ENCODE measurements at places on chromosomes 1 and 21. TPM values are rescaled to one million over a fixed set of nuclear protein-coding genes. Genes with fewer than 3 reads are reported as not detected.
A peak's percentile ranks its signal among the peaks of the same experiment; 100 is the strongest.

DNA sequence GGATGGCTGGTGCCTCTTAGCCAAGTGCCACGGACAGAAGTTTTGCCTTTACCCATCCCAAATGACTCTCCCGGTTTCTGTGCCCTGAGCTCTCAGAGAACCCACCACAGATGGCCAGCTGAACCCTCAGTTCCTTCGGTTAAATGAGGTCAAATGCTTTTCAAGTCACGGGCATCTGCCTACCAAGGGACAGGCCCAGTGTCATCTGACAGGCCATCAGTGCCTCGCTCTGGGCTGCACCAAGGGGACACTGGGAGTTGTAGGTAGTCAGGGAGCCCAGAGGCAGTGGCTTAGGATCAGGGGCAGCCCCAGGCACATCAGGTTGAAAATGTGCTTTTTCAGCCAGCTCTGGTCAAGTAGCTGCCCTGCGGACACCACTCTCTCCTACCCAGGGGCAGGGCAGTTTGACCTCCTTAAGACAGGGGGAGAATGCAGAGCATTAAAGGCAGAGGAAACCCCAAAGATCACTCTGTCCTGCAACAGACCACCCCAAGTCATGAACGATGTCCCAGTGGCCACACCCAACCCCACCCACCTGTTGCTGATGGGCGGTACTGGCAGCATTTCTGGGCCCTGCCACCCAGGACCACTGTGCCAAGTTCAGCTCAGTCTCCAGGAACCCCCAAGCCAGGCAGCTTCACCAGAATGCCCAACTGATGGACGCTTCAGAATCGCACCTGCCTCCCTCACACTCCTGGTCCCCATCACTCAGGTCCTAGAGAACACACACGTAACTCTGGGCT, 60.7 kb downstream of the CASZ1 start:
- H3K27me3 ChIP-seq: no peaks in the 10 kb centered on the region
- DNase-seq: no peak
- no peak overlapping the region for H3K4me3 ChIP-seq
- H3K27ac ChIP-seq: no peak overlapping the region
- no peaks in the 10 kb centered on the region for H3K36me3 ChIP-seq
- peaks cover 8% of the 10 kb centered on the region for H3K4me1 ChIP-seq

GRCh38 chr1:28602536-28603439, 10.7 kb downstream of the RAB42 start:
- H3K27me3 ChIP-seq: no peaks in the 10 kb centered on the region
- H3K4me3 ChIP-seq: no peak overlapping the region
- no peaks in the 10 kb centered on the region for H3K36me3 ChIP-seq
- peaks cover 23% of the 10 kb centered on the region for H3K4me1 ChIP-seq
- H3K27ac ChIP-seq: peak overlapping the region; percentile 89

- no peaks in the 10 kb centered on the region for H3K36me3 ChIP-seq
- H3K27ac ChIP-seq: no peak overlapping the region
- no peaks in the 10 kb centered on the region for H3K4me1 ChIP-seq
- peaks cover 11% of the 10 kb centered on the region for H3K27me3 ChIP-seq
Observed at GRCh38 chr1:165371588-165372225, 15.2 kb upstream of the LMX1A start.

DNA sequence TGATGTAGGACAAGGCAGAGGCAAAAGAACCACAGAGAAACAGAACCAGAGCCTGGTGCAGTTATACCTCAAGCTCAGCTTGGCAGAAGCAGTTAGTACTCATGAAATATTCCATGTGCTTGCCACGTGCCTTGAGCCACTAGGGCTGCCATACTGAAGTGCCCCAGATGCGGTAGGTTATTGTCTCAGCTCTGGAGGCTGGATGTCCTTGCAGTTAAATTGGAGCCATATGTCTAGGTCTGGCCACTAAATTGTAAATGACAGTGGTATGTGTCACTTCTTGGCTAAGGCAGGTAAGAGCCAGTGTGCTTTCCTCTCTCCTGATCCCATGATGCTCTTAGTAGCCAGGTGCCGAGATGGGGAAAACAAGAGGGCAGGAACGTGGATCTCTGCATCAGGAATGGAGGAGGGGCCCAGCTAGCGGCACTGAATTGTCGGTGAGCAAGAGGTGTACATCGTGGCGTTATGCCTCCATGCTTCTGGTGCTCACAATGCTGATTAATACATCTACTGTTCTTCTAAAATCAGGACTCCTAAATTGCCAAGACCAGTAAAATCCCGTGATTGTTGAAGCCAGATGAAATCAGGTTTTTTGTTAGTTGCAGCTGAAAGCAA, 73.5 kb downstream of the PSMG1 start:
- H3K4me3 ChIP-seq: no peak overlapping the region
- H3K4me1 ChIP-seq: no peaks in the 10 kb centered on the region
- H3K36me3 ChIP-seq: no peaks in the 10 kb centered on the region
- DNase-seq: no peak

DNA sequence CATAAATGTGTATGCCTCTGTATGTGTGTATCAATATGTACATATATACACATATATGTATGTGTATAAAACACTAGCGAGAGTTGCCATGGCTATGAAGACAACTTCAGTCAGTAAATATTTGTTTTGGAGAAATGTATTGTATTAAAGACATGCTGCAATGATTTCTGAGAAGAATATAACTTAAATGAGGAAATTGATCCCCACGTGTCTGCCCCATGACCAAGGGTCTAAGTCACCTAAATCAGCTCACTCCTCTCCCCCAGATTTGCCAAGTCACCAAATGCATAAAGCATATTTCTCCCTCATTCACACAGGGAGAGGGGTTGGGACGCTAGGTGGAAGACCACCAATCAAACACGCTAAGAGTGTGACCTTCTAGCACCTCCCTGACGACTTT, 58.3 kb upstream of the LYST start:
- no peaks in the 10 kb centered on the region for H3K36me3 ChIP-seq
- H3K4me3 ChIP-seq: no peak overlapping the region
- DNase-seq: no peak
- no peak overlapping the region for H3K27ac ChIP-seq
- H3K4me1 ChIP-seq: peaks cover 45% of the 10 kb centered on the region
- H3K27me3 ChIP-seq: no peaks in the 10 kb centered on the region

DNA sequence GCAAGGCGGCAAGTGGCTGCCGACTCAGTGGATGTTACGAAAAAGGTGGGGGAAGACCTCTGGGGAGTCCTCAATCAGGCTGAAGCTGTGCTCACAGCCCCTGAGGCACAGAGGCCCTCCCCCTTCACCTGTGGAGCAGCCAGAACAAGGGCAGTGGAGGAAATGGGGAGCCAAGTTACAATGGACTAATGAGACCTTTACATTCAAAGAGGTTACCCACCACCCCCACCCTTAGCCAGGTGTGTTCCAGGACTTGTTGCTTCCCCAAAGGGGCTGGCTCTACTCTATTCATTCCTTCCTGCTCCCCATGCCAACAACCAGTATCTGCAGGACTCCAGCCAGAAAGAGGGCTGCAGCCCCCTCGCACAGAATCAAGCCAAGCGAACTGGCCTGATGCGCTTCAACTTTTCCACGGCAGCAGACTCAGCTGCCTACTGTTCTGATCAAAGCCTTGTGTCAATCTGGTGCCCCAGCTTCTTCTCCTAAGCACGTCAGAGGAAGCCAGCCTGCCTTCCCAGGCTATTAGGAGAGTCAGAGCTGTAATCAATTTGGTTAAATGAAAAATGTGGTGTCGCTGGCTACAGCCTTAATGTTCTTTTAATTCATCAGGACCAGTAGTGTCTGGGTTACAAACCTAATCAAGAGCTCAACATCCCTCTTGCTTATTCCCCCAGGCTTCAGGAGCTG, 1.8 kb upstream of the SYT2 start:
- peaks cover 50% of the 10 kb centered on the region for H3K27me3 ChIP-seq
- no peaks in the 10 kb centered on the region for H3K36me3 ChIP-seq
- no peak for DNase-seq
- peaks cover 6% of the 10 kb centered on the region for H3K4me1 ChIP-seq
- H3K27ac ChIP-seq: no peak overlapping the region

DNA sequence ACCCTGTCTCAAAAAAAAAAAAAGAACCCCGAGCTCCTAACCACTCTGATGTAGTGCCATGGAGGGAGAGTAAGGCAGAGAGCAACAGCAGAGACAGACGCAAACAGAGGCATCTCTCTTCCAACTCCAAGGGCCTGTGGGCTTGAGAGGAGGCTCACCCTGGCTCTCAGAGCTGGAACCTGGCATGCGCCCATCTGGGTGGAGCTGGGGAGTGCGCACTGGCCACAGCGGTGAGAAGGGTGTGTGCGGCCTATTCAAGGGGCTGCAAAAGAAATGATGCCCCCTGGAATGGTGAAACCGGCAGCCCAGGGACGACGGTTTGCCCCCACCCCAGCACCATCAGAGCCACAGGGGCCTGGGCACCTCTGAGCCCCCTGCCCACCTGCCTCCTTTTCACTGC, 17.6 kb downstream of the COL8A2 start:
- H3K4me1 ChIP-seq: peaks cover 17% of the 10 kb centered on the region
- H3K4me3 ChIP-seq: no peak overlapping the region
- no peak overlapping the region for H3K27ac ChIP-seq

- no peaks in the 10 kb centered on the region for H3K27me3 ChIP-seq
- no peak overlapping the region for H3K4me3 ChIP-seq
Observed at GRCh38 chr1:246875041-246876026, 56.4 kb downstream of the AHCTF1 start.

DNA sequence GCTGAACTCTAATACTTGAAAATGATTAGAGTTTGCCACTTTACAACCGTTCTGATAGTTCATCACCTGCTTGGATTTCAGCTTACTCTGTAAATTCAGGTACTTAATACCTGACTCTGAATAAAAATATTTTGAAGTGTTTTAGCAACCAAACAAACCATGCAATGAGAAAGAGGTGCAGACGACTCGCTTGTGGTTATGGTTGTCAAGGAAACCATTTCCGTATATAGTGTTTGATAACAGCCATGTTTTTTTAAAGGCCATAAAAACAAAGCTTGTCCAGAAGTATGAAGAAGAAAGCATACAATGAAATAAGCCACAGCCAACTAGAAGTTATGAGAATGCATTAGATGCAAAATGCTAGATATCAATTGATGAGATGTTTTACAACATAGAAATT, 167.2 kb upstream of the HMCN1 start:
- H3K4me1 ChIP-seq: no peaks in the 10 kb centered on the region
- H3K36me3 ChIP-seq: no peaks in the 10 kb centered on the region
- DNase-seq: peak; percentile 69
- no peaks in the 10 kb centered on the region for H3K27me3 ChIP-seq

The SPRR4 gene
- not detected for total RNA-seq

The OR2L8 gene
- total RNA-seq: not detected

The PRAMEF1 gene
- total RNA-seq: not detected

The JAK1 gene
- 97.9 TPM for total RNA-seq
